ENCODE measurements at places on chromosomes 6 and 20.

GRCh38 chr20:33348136-33348937 is 53.0 kb downstream of the CDK5RAP1 start:
- DNase-seq = no peak

GRCh38 chr6:35620706-35621105 is 68.0 kb downstream of the FKBP5 start:
- DNase-seq = no peak

DNA sequence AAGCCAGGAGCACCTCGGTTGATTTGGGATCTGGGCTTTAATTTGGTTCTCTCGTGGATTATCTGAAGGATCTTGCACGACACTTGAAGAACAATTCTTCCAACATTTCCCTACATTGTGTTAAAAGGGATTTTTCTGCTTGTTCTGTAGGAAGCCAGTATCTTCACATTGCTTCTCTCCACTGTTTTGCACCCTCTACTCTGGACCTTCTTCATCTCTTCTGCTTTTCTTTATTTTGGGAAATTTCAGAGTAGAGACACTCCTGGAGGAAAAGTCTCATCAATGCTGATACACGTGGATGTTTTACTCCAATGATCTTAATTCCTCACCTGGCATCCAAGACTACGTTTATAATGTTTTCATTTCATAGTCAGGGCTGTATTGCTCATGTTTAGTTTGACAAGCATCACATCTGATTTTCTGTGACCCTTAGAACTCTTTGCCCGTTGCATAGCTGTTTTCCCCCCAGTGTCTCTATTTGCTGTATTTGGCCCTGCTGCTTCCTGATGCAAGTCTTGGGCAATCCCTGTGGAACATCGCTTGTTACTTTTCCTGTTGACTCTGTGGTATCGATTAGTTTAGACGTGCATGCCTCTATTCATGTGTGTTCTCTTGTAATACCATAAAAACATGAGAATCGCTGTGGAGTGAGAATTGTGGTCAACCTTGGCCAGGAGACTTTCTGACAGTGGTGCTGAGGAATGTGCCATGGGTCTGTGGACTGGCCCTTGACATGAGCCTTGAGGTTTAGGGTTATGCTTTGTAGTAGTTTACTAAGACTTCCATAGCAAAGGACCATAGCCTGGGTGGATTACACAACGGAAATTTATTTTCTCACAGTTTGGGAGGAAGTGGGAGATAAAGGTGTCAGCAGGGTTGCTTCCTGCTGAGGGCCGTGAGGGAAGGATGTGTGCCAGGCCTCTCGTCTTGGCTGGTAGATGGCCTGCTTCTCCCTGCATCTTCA is 12.5 kb downstream of the PLCB1 start:
- DNase-seq = no peak

DNA sequence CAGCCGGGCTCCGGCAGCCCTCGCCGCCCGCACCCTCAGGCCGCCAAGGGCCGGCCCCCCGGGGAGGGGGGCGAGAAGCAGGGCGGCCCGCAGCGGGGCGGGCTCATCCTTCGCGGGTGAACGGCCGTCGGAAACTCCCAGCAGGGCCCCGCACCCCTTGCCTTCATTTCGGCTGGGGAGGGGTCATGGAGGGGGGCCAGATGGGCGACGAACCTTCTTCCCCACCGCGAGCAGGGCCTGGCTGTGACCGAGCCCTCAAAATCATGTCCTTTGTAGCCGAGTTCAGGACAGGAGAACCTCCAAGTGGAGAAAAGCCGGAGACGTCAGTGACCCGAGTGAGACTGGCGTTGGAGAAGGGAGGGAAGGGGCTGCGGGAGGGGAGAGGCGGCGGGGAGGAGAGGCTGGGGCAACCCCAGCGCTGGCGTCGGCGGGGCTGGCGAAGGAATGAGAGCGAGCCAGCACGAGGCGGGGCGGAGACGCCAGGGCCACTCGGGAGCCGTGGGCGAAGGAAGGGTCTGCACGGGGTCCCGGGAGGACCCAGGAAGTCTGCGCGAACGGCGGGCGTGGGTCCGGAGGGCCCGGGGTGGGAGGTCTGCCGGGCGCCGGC is 571 bp upstream of the FOXC1 start:
- DNase-seq = no peak

- DNase-seq = no peak
Measured at GRCh38 chr6:150086026-150086425, 17.1 kb upstream of the ULBP3 start.

DNA sequence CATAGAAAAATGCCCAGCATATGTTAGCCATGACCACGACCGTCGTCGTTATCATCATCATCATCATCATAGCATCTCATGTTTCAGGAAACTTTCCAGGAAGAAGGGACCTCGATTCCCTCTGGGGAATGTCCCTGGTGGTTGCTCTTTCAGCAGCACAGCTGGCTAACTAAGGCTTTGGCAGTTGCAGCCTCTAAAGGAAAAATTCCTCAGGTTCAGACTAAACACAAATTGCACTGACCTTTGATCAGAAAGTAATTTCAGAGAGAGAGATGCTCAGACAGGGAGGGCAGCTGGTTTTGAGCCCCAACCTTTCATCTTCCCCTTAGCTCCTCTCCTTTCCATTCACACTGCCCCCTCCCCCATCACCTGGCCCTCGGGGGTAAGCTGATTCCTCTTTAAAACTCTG is 5.6 kb upstream of the CFB start:
- DNase-seq = no peak

DNA sequence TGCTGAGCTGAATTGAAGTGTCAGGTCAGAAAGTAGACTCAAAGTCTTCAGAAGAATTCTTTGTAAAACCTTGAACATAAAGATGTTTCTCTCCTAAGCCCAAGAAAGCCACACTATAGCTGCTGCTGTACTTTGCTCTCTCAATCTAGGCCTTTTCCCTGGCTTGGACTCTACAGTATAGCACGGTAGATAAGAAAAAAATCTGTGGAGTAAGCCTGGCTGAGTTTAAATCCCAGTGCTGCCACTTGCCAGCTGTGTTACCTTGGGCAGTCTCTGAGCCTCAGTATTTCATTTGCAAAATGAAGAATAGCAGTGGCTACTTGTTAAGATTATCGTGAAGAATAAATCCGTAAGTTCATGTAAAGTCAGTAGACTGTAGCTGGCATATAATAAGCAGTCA is 53.3 kb upstream of the UFL1 start:
- DNase-seq = no peak

GRCh38 chr6:123994891-123995635 is 191.4 kb downstream of the NKAIN2 start:
- no peak for DNase-seq

DNA sequence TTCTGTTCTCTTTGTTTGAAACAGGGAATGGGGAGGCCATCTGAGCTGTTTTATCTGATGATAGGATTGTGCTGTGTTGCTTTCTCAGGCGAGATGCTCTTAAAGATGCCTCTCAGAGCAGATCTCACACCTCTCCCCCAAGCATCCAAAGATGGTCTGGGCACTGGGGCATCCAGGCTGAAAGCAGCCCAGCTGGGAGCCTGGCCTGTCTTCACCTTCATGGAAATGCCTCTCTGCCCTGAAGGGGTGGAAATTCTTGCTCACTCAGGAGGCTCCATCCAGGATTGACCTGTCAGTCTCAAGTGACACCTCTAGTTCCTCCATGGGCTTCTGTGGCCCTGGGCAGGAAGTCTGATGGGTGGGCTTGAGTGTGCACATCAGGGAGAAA is 86.4 kb downstream of the TCP11 start:
- DNase-seq = no peak

GRCh38 chr20:25251558-25251957 is 3.7 kb downstream of the PYGB start:
- no peak for DNase-seq

GRCh38 chr20:48740712-48741111 is 87.1 kb downstream of the PREX1 start:
- DNase-seq = no peak

DNA sequence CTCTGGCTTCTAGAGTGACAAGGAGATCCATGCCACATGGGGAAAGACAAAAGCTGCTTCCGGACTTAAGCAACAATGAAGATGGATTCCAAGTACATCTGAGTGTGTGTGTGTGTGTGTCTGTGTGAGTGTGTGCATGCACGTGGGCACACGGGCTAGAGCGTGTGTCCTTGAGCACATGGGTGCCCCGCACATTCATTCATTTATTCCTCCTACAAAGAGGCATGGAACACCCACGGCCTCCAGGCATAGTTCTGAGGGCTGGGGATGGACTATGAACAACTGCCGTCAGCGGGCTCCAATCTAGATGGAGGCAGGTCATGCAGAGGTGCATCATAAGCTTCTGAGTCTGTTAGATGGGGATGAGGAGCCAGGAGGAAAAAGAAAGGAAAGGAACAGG is 49.1 kb downstream of the GRM4 start:
- no peak for DNase-seq

DNA sequence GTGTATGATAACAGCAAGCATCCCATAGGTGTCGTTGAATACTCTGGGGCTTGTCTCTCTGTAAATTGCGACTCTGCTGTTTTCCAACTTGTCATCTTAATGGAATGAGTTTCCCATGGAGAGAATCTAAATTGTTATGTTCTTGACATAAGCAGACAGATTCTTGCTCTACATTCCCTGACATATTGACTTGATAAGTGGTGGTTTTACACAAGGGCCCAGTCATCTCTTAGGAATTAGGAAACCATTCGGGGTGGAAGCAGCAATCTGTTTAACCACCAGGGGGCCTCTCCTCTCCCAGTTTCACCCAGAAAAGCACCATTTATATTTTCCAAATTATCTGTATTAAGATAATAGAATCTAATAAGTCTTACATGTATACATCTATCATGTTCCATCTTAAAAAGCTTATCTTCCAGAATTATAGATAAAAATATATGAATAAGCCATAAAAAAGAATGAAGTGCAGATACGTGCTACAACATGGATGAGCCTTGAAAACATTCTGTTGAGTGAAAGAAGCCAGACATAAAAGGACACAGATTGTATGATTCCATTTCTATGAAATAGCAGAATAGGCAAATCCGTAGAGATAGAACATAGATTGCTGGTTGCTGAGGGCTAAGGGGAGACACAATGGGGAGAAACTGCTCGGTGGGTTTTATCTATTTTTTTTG is 23.1 kb upstream of the MROH8 start:
- DNase-seq = no peak

- DNase-seq = no peak
Measured at GRCh38 chr20:16672299-16672698, 57.5 kb upstream of the SNRPB2 start.

DNA sequence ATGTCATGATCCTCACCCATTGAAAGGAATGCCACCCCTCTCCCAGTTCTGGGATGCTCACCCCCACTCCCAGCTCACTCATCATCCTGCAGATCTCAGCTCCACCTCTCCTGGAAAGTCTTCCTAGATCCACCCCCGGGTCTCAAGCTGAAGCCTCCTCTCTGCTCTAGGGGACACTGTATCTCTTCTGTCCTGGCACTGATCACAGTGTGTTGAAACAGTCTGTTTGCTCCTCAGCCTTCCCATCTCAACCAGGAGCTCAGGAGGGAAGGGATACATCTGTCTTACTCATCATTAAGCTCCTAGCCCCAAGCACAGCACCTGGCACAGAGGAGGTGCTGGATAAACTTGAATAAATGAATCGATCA is 80.1 kb downstream of the MRPL14 start:
- DNase-seq = no peak

GRCh38 chr20:20452254-20452676 is 84.4 kb downstream of the INSM1 start:
- peak; percentile 24 for DNase-seq

- no peak for DNase-seq
Measured at GRCh38 chr6:159693894-159694545, 979 bp upstream of the SOD2 start.

DNA sequence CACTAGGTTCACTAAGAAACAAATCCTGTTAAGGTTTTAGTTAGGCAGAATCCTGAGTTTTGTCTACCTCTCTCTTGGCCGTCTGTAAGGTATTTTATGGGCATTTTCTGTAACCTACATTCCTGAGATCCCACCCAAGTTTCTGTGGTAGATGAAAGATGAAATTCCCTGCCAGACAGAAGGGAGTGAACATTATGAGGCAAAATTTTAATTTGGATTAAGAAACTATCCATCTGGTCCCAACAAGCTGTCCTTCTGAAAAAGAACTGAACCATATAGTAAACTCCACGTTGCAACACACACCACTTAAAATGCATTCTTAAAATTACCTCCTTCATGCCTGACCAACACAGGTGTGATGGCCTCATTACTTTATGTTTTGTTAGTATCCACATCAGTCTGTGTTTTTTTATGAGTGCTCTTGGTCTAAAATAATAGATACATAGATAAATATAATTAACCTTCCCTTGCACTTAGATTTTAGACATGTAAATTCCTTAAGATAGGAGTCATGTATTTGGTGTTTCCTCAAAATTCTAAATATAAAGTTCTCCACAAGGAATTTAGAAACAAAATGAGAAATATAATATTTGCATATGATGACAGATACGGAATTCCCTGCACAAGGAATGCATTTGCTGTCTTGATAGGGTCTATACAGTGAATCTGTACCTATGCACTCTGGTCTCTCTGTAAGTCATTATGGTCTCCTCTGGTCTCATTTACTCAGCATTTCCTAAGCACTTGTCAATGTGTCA is 86.5 kb downstream of the CHD6 start:
- DNase-seq = no peak

DNA sequence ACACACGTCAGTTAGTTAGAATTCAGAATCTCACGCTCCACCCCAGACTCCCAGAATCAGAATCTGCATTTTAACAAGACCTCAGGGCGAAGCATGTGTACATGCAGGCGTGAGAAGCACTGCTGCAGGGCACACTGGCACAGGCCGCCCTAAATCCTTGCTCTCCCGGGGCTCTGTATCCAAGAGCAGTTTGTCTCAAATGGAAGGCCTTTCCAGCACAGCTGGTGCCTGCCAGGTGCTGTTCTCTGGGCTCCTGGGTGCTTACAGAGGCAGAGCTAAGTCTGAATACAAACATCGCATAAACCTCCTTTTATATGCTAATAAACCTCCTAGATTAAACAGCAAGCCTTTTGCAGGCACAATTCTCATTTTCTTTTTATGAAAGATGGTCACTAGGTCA is 119.1 kb upstream of the CD93 start:
- no peak for DNase-seq

DNA sequence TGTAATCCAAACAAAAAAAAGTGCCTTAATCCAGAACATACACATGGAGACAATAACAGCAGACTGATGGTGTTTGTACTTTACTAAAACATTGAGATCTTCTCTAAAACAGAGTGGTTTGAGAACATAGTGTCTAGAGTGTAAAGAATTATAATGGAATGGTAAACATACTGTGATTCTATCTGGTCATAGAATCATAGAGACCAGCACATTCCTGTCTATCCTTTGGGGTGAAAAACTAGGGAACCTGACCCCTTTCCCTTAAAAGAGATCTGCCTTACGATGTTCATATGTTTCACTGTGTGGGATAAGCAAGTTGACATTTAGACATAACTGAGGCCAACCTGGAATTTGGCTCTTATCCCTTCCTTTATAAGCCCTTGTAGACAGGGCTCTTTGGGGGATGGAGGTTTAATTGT is 55.7 kb downstream of the TRMT11 start:
- DNase-seq = no peak

- DNase-seq = no peak
Measured at GRCh38 chr6:150800674-150801314, 64.7 kb upstream of the MTHFD1L start.
